ENCODE measurements at places on chromosomes 1 and 21. TPM values are rescaled to one million over a fixed set of nuclear protein-coding genes. Genes with fewer than 3 reads are reported as not detected.

DNA sequence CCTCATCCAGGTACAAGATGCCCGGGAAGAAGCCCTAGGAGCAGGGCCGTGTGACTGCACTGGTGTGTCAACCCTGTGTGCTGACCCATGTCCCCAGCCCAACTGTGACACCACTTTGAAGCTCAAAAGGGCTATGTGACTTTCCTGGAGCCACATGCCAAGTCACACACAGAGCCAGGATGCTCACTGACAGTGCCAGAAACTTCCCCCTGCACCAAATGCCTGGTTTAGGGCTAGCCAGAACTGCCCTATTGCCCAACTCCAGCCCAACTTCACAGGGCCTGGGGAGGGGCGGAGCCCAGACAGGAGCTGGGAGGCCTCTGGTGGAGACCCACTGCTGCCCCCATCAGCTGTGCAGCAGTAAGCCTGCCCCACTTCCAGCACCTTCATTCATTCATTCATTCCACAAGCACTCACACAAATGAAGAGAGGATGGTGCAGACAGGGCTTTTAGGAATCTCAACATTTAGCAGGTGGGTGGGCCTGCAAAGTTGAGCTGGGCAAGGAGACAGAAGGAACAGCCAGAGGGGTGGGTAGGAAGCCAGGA is 36.7 kb downstream of the KCNQ4 start:
- H3K27me3 ChIP-seq: no peaks in the 10 kb centered on the region
- H3K4me1 ChIP-seq: no peaks in the 10 kb centered on the region
- no peaks in the 10 kb centered on the region for H3K36me3 ChIP-seq

GRCh38 chr1:155166471-155167165 is 6.5 kb downstream of the KRTCAP2 start:
- peaks cover 3% of the 10 kb centered on the region for H3K4me1 ChIP-seq
- H3K27me3 ChIP-seq: no peaks in the 10 kb centered on the region
- H3K36me3 ChIP-seq: no peaks in the 10 kb centered on the region
- no peak for DNase-seq

DNA sequence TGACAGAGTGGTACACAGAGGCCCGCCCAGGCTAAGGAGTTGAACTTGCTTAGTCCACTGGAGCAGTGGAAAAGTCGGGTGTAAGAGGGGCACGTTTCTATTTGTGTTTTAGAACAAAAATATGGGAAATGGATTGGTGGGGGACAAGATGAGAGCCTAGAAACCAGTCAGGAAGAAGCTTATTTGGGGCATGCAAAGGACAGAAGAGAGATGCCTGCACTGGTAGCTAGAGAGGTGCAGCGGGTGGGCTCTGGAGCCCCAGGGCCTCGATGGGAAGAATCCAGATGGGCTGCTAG is 1.2 kb upstream of the LIN9 start:
- H3K27ac ChIP-seq: no peak overlapping the region
- H3K4me1 ChIP-seq: no peaks in the 10 kb centered on the region
- no peak overlapping the region for H3K4me3 ChIP-seq
- no peaks in the 10 kb centered on the region for H3K27me3 ChIP-seq

DNA sequence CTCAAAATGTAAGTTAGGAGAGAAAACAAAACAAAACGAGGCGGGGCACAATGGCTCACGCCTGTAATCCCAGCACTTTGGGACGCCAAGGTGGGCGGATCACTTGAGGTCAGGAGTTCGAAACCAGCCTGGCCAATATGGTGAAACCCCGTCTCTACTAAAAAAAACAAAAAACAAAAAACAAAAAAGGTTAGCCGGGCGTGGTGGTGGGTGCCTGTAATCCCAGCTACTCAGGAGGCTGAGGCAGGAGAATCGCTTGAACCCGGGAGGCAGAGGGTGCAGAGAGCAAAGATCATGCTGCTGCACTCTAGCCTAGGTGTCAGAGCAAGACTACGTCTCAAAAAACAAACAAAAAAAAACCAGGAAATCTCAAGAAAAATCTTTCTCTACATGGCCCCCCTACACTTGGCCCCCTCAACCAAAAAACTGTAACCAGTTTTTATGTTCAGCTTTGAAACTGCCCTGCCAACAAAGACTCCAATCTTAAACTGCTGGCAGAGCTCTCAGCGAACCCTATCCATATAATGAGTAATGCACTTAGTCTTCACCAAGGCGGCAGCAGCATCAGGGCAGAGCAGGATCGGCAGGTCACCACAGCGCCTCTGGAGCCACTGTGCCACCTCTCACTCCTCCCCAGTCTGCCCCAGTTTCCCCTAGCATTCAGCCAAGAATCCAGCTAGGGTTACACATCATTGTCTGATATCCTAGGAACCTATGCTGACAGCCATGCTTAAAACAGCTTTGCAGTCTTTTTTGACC is 71.7 kb downstream of the JAK1 start:
- H3K27ac ChIP-seq: no peak overlapping the region
- no peak for DNase-seq
- no peak overlapping the region for H3K4me3 ChIP-seq
- no peaks in the 10 kb centered on the region for H3K36me3 ChIP-seq
- no peaks in the 10 kb centered on the region for H3K27me3 ChIP-seq

- no peak overlapping the region for H3K4me3 ChIP-seq
- H3K36me3 ChIP-seq: no peaks in the 10 kb centered on the region
- no peaks in the 10 kb centered on the region for H3K4me1 ChIP-seq
- no peak for DNase-seq
- peak overlapping the region; percentile 37 for H3K27ac ChIP-seq
- no peaks in the 10 kb centered on the region for H3K27me3 ChIP-seq
Measured at GRCh38 chr1:4422504-4423289, 231.7 kb upstream of the AJAP1 start.

- no peaks in the 10 kb centered on the region for H3K27me3 ChIP-seq
- no peak overlapping the region for H3K27ac ChIP-seq
- no peaks in the 10 kb centered on the region for H3K36me3 ChIP-seq
- DNase-seq: no peak
Measured at GRCh38 chr1:42734201-42735035, 5.6 kb downstream of the CLDN19 start.

DNA sequence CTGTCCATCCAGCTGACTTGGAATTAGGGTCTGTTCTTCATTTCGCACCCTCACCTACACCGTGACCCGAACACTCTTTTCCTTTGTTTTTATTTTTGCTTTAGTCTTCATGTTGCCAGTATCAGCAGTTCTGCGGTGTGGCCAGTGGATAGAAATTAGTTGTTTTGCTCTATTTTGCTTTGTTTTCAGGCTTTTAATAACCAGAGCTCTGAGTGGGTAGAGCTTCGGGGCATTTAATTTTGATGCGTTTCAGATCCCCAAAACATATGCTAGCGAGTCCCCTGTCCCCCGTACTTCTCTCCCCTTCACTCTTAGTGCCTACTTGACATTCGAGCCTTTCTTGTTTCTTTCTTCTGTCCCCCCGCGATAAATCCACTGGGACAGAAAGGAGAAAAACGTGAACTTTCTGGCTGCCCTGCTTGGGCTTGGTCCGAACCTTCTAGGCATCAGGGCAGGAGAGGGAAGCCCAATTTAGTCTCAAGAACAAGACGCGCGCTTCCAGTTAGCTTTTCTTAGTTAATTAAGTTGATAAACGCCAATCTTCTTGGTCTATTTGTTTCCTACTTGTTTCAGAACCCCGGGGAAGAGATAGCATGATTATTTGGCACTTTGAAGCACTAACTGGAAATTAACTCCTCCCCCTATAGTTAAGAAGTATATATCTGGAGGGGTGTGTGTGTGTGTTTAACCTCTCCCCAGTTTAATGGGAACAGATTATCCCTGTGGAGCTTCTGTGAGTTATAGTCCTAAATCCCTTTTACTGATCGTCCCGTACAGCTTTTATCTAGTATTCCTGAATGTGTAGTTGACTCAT is 839 bp downstream of the SWT1 start:
- no peaks in the 10 kb centered on the region for H3K27me3 ChIP-seq
- H3K4me3 ChIP-seq: peak overlapping the region; percentile 87
- H3K4me1 ChIP-seq: no peaks in the 10 kb centered on the region
- no peaks in the 10 kb centered on the region for H3K36me3 ChIP-seq
- peak overlapping the region; percentile 100 for H3K27ac ChIP-seq
- no peak for DNase-seq

The KAZN gene
- total RNA-seq: 16.4 TPM

The ILDR2 gene
- 1.9 TPM for total RNA-seq

The RXFP4 gene
- total RNA-seq: not detected

The DISC1 gene
- 12.1 TPM for total RNA-seq
